Cardiac septum (tissue), 1 donor: ENCODE measurements at places on chromosomes 7 and 10. TPM values are rescaled to one million over a fixed set of nuclear protein-coding genes. Genes with fewer than 3 reads are reported as not detected.

- DNase-seq, result no peak
These were observed 125.2 kb downstream of the GNAT3 start for GRCh38 chr7:80386686-80387085.

DNA sequence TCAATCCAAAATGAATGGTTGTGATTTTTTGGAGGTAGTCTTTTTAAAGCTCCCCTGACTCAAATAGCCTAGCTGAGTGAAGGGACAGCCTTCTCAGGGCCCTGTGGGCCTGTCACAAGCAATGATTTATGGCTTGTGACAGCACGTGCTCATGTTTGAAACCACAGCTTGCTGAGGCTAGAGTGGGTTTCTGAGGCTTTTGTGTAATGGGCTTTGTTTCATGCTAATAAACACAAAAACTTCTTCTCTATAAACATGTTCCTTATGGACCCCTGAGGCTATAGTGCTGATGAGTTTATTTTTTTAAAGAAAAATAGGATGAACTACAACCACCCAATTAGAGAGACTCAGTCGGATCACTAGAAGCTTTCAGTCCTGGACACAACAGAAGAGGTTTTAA, 36.1 kb upstream of the BET1 start:
- no peak for DNase-seq

DNA sequence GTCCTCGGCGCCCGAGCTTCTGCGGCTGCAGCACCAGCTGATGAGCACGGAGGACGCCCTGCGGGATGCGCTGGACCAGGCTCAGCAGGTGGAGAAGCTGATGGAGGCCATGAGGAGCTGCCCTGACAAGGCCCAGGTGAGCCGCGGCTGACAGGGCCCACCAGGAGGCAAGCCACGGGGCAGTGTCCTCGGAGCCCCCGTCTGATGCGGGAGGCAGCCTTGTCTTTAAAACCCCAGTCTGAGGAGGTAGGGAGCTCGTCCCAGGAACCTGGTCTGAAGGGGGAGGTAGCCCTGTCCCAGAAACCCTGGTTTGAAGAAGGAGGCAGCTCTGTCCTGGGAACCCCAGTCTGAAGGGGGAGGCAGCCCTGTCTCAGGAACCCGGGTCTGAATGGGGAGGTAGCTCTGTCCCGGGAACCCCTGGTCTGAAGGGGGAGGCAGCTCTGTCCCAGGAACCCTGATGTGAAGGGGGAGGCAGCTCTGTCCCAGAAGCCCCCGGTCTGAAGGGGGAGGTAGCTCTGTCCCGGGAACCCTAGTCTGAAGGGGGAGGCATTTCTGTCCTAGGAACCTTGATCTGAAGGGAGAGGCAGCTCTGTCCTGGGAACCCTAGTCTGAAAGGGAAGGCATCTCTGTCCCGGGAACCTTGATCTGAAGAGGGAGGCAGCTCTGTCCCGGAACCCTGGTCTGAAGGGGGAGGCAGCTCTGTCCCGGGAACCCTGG, 53.1 kb upstream of the GTF2IRD1 start:
- no peak for DNase-seq

GRCh38 chr10:1531883-1532597, 205.3 kb downstream of the ADARB2 start:
- no peak for DNase-seq

MYPN gene
- total RNA-seq, result 196 TPM

DNA sequence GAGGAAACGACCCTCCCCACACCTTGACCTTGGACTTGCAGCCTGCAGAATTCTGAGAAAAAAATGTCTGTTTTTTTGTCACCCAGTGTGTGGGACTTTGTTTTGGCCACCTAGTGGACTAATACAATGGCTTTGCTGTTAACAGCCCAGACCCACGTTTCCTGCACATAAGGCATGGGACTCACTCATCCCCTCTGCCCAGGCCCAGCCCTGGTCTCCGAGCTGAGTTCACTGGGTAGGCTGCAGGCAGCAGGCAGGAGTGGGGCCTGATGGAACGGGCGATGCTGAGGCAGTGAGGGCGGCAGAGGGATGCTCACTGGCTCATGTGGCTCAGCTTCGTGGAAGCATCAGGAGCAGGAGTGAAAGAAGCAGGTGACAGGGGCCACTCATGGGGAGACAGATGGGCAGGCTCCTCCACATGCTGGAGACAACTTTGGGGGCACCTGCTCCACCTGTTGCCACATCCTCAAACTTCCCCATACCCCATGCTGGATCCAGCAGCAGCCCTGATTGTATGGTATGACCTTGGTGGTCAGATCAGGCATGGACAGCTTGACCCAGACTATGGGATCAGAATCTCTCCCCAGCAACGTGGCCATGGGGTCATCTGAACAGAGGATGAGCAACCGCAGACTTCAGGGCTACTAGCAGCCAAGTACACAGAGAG, 65.8 kb upstream of the ANTXRL start:
- peak; percentile 53 for DNase-seq
